ENCODE measurements at places on chromosomes 13 and 19.

DNA sequence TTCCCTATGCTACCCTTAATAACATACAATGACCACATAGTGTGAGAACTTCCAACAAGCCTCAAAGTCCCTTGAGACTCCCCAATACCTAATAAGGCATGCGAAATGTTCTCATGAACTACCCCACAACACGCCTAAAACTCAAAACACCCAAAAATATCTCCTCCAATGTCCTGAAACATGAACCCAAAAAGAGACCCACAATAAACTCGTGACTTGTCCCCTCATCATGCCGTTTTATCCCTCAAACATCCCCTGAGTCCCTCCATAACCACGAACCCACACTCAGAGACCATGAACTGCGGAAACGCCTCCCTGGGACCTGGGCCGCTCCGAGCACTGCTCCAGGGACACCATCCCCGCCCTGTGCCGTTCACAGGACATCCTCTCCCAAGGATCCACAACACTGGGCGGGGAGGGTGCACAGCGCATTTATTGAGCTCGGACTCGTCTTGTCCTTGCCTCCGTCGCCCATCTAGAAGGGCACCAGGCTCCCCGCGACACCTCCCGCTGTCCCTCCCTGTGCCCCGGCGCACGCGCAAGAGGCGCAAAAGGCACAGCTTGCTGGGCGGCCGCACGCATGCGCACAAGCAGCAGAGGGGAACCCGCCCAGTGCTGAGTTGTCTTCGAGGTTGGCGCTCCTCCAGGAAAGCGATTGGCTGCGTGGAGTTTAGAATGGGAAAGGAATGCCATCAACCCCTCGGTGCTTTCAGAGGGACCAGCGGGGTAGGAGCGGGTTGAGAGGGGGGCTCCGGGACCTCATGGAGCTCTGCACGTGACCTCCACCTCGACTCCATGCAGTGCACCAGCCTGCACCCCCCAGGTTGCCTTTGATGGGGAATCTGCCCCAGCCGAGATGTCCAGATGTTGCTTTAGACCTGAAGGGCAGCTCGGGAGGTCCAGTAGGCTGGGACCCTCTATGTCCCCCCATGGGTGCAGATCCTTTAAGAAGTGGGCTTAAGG is 8.8 kb downstream of the FXYD3 start:
- peak; percentile 59 for DNase-seq

GRCh38 chr19:35285095-35285449 is 2.7 kb downstream of the HAMP start:
- no peak for DNase-seq

DNA sequence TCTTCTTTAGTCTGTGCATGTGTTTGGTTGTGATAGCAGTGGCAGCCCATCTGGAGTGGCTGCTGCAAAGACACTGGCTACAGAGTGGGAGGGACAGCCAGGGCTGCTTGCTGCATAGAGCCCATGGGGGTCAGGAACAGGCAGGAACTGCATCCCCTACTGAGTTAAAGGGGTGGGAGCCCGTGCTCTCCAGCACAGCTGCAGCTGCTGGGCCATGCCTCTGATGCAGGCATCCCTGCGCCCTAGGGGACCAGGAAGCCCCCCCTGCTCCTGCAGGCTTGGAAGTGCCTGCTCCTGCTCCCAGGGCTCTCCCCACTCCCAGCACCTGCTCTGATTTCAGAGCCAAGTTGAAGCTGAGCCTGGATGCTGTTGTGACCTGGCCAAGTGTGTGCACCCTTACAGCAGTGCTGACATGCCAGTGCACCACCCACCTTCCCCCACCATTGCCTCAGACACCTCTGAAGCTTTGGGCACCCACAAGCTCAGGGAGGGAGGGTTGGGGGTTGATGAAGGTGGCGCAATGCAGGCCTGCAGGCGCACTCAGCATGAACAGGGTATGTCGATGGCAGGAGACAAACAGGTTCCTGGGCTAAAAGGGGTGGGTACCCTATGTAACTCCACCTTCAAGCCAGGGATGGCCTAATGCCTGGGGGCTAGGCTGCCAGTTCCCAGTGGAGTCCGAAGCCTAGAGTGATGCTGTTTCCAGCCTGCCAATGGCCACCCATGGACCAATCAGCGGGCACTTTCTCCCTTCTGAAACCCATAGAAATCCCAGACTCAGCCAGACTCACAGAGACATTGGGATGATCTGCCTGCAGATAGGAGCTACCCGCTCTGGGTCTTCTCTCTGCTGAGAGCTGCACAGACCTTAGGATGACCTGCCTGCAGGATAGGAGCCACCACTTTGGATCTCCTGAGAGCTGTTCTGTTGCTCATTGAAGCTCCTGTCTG is 919.9 kb upstream of the MIR17HG start:
- no peak for DNase-seq

DNA sequence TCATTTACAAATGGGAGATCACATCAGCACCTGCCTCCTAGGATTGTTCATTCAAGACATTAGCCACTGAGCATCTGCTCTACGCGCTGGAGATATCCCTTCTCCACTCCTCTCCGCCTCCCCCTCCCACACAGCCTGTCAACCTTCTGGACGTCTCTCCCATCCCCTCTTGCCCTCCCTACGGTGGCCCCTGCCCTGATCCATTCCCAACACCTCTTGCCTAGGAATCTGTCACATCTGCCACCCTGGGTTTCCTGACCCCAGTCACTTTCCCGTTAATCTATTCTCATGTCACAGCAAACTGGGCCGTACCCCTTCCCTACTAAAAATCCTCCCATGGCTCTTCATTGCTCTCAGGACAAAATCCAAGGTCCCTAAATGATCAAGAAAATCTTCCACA is 10.3 kb downstream of the DYRK1B start:
- DNase-seq = no peak

GRCh38 chr13:38483623-38484022 is 134.0 kb downstream of the UFM1 start:
- no peak for DNase-seq

DNA sequence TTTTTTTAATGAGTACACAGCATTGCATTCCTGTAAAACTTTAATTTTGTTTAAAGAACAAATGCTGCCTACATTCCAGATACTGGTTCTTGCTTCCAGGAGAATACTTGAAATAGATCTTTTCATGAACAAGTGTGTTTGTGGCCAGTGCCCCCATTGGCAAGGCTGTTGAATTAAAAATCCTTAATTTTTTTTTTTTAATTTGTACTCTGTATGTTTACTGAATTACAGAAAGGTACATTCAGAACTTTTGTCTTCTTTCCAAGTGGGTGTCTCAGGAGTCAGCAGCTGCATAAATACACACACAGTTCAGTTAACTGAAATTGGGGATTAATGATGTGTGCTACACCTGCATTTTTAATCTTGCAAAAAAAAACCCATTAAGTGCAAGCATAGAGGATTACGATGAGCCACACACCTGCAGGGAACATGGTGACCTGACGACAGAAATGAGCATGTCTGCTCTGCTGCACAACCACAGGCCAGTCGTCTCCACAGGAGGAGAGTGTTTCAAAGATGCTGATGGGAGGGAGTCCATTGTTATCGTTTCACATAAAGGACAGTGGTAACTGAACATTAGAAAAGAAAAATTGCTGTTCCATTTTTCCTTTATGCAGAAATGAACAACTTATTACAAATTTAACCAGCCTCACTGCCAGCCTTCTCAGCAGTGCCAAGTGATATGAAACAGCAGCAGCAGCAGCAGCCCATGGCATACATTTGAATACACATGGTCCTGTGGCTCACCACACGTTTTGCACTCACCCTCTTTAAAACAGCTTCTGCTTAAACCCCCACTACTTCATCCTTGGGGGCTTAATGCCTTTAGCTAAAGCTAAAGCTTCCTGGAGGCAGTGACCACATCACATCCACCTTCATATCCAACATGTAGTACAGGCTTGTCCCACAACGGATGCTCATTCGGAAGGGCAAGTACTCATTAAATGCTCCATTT is 72.3 kb upstream of the RFC3 start:
- DNase-seq = no peak

GRCh38 chr13:80012251-80012650 is 328.7 kb downstream of the SPRY2 start:
- no peak for DNase-seq

DNA sequence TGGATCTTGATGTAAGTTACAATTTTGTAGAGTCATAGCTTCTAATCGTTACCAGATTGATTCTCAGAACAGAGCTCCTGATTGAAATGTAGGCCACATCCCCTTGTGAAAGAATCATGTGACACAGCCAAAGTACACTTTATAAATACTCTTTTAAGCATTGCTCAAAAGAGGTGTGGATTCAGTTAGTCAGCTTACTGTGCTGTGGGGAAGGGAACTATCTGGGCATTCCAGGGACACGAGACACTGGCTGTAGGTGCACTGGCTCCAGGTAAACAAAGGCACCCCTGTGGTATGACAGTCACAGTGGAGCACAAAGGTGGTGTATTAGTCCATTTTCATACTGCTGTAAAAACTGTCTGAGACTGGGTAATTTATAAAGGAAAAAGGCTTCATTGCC is 222.8 kb downstream of the LIG4 start:
- DNase-seq = no peak
